NB4 (cell line): ENCODE measurements at places on chromosomes 12 and 14.
A peak's percentile ranks its signal among the peaks of the same experiment; 100 is the strongest.

GRCh38 chr12:130574402-130574801 lies 141.7 kb downstream of the RIMBP2 start:
- no peak for DNase-seq

DNA sequence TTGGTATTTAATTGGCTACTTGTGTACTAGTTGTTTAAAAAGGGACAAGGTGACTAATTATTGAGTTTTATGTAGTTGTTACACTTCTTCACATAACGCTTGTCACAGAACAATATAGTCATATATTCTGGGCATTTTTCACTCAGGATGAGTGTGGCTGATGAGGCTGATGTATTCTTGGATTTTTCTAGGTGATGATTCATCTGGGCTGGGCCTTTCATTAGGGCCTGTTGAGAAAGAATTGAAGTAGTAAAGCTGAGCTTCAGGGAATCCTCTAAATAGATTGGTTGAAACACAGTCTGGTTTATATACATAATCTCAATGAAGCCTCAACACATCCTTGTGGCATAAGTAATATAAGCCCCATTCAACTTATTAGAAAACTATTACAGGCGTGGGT lies 445.7 kb downstream of the DAD1 start:
- no peak for DNase-seq

GRCh38 chr14:100568998-100569733 lies 18.1 kb downstream of the BEGAIN start:
- no peak for DNase-seq

DNA sequence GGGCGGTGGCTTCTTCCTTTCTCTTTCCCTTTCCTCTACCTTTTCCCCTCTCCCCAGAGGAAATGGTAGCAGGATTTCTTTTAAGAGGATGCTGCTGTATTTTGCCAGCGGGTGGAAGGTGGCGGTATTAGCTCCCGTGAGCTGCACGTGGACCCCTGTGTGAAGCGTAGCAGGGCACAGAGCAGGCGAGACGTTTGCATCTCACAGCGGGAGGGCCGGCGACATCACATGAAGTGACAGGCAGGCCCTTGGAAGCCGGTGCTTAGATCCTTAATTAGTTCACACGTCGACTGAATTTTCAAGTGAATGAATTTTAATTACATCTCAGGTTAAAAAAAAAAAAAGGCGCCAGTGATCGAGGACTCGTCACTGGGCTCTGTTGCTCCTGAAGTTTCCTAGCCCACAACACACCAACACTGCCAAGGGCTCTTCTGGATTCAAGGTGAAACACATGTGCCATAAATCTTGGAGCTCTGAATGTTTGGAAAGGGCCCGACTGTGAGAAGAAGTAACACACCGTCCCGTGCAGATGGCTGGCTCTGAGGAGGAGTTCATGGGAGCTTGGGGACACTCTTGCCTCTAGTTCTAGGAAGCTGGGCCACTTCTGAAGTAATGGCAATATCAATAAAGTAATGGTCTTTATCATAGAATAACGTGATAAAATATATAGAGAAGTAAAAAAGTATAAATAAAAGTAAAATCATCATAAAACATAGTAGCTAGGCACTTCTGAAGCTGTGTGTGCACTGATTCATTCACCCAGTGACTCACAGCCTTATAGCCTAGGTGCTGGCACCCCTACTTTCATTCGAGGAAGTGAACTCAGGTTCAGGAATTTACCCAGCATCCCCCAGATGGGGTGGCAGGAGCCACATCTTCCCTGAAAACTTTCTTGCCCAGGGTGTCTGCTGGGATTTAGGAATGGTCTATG lies 75.3 kb downstream of the AACS start:
- DNase-seq: no peak

DNA sequence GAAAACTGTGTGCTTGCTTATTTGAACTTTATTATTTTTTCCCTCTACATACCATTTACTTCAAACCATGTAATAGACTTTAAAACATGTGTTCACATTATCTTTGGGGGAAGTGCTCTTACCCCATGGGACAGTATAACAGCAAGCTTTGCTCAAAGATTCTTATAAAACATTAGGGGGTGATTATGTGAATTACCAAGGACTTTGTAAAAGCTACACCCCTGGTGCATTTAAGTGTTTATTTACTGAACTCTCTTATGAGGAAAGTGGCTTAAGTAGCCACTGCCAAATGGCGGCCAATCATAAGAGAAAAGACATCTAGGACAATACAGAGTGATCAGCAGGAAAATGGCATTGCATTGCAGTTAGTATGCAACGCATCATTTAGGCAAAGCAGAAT lies 70.3 kb downstream of the CAPZA3 start:
- DNase-seq: no peak

DNA sequence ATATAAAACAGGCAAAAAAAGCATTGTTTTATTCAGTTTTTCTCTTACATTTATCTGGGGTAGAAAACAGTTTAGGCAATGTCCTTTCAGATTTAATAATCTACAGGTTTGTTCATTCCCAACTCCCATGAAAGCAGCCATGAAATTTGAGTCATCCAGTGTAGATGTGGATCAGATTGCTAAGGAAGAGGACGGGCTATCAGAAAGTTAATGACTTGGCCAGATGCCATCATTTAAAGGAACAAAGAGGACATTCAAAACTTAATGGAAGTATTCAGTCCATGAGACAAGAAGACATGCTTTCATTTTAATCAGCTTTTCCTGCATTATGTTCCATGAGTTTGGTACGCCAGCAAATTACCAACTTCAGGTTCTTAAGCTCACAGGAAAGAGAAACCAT lies 31.1 kb upstream of the POC1B start:
- no peak for DNase-seq

- no peak for DNase-seq
These were observed 1087.8 kb upstream of the TMEM132C start for GRCh38 chr12:127179176-127179575.

GRCh38 chr12:21615431-21615830 lies 10.8 kb upstream of the GYS2 start:
- peak; percentile 85 for DNase-seq

DNA sequence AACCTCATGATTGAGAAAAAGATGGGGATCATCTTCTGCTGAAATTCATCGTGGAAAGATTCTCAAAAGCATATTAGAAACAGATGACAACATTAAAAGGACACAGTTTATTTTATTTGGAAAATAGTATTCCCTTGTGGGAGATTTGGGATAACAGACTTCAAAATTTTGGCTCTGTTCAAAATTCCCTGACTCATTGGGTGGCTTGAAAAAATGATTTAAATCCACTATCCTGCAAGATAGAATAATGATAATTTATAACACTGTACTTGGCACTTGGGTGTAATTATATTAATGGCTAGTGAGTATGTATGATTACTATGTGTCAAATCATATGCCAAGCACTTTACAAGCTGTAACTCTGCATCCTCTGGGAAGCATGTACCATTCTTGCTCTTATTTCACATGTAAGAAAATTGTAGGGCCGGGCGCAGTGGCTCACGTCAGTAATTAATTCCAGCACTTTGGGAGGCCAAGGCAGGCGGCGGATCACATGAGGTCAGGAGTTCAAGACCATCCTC lies 128.8 kb downstream of the LMNTD1 start:
- no peak for DNase-seq

DNA sequence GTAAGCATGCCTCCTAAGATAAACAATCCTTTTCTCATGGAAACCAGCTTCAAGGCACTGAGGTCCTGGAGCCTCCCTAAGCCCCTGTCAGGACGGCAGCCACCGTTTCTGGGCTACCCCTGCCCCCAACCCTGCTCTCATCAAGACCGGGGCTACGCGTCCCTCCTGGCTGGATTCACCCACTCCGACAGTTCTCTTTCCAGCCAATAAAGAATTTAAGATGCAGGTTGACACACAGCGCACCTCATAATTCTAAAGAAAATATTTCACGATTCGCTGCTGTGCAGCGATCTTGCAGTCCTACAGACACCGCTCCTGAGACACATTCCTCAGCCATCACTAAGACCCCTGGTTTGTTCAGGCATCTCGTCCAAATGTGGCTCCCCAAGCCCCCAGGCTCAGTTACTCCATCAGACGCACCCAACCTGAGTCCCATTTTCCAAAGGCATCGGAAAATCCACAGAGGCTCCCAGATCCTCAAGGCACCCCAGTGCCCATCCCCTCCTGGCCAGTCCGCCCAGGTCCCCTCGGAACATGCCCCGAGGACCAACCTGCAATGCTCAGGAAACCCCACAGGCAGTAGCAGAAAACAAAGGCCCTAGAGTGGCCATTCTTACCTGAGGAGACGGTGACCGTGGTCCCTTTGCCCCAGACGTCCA lies 336.3 kb downstream of the TMEM121 start:
- no peak for DNase-seq

DNA sequence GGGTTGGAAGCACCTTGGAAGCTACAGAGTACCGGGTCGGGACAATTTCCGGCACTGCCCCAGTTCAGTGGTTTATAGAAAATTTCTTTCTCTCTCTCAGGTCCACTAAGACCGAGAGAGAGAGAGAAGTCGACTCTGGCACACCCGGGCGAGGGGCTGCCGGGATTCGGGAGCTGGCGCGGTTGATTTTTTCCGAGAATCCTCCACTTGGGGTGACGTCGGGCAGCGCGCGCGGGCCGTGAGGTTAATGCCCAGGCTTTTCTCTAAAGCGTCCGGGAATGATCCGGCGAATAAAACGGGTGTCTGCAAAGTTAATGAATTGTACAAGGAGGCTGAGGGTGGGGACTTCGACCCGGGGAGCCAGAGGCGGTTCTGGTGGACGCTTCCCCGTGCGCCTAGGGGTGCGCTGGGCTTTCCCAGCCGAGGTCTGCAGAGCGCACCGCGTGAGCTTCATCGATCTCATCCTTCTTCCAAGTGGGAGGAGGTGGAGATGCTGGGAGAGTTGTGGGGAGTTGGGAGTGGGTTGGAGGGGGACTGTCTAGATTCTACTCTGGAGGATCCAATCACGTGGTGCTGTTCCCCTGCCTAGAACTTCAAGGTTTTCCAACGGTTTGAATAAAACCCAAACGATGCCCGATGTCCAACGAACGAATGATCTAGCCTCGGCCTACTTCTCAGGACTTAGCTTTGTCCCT lies 51.9 kb upstream of the TBX3 start:
- no peak for DNase-seq

DNA sequence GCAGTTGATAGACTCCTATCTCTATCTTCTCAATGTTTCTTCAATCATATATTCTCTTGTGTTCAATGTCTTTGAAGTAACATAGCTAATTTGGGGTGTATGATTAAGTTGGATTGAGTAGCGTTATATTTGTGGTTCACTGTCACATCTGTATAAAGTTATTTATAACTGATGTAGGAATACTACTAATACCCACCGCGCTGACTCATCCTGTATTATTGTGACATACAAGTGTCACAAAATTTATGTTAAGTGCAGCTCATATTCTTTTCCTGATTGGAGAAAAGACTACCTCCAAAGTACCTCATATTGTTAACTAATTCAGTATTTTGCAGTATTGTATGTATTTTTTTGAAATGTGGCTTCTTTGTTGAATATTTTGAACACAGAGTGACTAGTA lies 940.8 kb downstream of the SLC6A15 start:
- no peak for DNase-seq
